ENCODE measurements at places on chromosomes 6 and 20.

- DNase-seq = no peak
These were observed 163.2 kb upstream of the JARID2 start for GRCh38 chr6:15082708-15083107.

DNA sequence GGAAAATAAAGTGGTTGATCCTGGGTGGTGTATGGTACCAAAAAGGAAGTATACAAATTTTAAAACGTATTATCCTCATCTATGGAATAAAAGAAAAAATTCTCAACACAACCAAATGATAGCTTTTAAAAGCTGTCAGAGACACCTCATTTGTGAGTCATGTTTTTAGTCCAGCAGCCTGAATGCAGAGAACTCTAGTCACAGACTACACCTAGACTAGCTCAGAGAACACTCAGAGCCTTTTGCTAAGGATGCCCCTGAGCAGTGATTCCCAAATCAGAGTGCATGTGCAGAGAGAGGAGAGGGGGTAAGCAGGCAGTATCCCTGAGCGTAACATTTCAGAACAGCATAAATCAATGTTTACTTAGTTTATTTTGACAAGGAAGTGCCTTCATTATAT is 809.3 kb downstream of the HACE1 start:
- DNase-seq = no peak

DNA sequence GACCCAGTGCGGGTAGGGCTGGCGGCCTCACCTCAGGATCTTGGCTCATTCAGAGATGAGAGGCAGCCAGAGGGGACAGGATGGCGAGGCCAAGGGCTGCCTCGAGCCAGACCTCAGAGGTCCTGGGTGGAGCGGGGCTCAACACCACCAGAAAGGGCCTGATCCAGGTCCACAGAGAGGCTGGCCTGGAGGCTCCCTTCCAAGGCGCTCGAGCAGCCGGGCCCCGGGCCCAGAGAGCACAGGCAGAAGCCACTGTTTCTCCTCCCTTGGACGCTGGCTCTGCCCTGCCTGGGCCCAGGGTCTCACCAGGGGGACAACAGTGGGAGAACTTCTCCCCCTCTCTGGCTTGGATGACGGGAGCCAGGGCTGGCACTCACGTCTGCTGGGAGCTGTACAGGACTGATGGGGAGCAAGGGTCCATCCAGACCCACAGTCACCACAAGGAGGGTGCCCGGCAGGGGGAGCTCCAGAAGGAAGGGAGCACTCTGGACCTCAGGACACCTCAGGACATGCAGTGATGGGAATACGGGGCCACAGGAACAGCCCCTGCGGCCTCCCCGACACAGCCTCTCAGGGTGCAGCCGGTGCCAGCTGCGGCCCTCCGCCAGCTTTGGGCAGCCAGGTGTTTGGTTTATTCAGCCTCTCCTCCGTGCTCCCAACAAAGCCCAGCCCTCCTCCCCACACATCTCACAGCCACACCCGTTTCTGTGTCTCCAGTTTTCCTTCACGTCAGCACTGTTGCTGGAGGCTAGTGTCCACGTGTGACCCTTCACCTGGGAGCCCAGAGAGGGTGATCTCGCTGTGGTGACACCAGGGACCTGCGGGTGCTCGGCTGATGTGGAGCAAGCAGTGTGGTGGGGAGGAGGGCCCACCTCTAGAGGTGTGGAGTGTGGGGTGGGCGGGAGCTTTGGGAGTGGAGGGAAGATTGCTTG is 8.7 kb downstream of the RPS21 start:
- DNase-seq = no peak

DNA sequence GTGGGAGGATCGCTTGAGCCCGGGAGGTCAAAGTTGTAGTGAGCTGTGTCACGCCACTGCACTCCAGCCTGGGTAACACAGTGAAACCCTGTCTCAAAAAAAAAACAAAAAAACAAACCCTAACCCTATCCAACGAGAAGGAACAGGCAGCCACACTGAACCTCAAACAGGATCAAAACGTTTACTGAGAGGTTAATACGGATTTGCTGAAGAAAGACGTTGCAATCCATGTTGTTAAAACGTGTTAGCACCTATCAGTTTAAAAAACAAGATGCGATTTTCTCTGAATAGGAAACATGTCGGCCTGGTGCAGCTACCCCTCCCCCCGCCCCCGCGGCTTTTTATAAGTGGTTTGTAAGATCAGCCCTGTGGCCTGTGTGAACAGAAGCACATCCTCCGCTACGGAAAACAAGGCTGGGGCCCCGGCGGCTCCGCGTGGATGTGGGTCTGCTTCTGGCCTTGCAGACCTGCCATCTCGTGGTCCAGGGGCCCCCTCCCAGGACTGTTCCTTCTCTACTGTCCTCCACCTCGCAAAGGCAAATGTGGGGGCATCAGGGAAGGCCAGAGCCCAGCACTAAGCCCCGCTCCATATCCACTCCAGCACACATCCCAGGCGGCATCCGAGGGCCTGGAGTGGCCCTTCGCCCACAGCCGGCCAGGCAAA is 11.4 kb downstream of the SLC2A4RG start:
- DNase-seq = no peak

DNA sequence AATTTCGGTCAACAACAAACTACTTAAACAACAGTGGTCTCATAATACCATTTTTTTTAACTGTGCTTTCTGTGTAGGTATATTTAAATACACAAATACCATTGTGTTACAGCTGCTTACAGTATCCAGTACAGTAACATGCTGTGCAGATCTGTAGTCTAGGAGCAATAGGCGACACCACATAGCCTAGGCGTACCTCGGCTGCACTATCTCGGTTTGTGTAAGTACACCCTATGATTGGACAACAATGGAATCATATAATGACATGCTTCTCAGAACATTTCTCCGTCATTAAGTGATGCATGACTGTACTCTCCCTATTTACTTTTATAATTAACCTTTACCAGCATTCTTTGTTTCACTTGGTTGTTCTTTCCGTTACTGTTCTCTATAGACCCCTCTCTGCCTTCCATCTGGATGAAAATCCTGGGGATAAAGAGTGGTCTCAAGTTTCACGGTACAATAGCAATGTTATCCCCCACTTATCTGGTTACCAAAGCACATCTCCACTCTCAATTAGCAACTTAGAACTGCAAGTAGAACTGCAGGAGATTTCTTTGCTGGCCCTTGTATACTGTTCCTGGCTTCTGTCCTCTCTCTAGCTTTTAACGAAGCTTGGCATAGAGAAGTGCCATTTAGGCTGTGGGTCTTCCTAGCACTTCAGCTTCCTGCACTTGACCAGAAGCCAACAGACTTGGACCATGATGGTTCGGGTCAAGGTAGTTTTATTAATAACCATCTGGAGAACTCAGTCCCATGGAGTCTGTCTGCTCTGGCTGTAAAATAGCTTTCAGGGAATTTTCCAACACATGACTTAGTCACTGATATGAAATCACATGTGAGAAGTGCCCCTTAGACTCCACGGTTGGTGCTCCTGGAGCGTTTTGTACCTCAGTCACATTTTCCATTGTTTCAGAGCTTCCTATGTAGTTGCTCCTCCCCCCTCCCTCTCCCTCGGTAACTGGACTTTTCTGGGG is 80.4 kb upstream of the POPDC3 start:
- no peak for DNase-seq

DNA sequence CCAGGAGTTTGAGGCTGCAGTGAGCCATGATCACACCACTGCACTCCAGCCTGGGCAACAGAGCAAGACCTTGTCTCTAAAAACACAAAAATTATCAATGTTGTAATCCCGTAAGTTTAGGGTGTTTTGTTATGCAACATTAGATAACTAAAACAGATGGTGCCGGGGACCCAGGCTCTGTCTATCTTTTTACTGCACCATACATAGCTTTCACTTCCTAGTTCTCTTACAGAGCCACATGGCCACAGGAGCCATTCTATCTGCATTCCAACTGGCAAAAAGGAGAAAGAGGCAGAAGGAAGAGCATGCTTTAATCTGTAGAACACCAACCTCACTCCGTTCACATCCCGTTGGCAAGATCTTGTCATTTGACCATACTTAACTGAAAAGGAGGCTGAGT is 5.4 kb upstream of the TCF15 start:
- no peak for DNase-seq

DNA sequence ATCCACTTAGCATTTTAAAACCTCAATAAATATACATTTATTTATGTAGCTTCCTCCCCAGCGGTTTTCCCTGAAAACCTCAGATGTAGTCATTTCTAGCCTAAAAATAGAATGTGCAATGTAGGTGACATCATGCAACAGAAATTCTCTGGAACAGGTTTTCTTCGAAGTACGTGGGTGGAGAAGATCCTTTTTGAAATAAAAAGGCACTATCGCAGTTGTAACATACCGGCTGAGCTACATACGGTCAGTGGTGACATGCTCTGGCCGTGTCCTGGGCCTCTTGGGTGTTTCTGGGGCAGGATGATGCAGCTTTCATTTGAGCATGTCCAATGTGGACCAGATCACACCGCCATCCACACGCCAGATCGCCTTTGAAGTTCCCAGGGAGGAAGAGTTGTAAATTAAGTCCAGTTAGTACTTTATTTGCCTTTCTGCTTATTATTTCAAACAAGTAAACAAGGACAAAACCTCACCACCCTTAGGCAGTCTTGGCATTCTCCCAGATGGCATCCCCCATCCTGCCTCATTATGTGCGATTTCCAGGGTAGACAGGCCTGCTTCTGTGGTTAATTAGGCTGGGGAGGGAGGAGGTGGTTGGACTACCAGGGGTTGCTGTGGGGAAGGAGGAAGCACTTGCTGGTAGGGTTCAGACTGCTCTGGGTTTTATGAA is 109.5 kb upstream of the CLDN20 start:
- DNase-seq = no peak

- DNase-seq = no peak
These were observed 44.6 kb upstream of the SH3BGRL2 start for GRCh38 chr6:79586548-79586947.

DNA sequence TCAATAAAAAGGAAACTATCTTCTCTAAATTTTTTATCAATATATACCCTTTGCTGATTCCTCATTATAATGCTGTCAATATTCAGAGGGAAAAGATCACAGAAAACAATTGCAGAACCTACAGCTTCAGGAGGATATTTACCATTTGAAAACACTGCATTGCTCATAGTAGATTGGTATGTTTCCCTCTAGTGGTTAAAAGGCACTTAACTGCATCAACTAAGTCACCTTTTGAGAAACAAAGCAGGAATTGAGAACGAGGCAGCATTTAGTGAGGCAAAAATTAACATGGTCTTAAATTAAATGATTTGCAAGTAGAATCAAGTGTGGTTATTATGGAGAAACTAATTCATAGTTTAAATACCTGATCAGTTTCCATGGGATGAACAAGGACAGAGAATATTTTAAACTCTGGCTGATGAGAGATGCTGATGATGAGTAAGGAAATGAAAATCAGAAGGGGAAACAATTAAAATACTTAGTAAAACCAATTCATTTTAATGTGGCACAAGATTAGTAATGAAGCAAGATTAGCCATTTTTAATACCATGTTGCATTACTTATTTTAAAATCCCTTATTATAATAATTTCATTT is 642.1 kb downstream of the EPHA7 start:
- DNase-seq = no peak

GRCh38 chr20:63401384-63402110 is 40.4 kb upstream of the CHRNA4 start:
- DNase-seq = no peak

DNA sequence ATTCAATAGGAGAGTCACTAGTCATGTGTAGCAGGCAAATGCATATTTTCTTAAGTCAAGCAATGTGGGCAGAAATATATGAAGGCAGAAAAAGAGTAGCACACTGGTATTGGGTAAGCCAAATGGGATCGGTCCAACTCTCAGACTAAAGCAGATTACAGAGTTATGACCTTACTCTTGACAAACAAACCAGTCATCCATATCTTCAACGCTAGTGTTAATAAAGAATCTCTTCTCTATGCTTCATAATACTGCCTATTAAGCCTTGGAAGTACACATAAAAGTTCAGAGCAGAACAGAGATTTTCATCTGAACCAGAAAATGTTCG is 320.2 kb upstream of the JARID2 start:
- DNase-seq = no peak

GRCh38 chr6:8674126-8674525 is 238.8 kb upstream of the SLC35B3 start:
- no peak for DNase-seq

DNA sequence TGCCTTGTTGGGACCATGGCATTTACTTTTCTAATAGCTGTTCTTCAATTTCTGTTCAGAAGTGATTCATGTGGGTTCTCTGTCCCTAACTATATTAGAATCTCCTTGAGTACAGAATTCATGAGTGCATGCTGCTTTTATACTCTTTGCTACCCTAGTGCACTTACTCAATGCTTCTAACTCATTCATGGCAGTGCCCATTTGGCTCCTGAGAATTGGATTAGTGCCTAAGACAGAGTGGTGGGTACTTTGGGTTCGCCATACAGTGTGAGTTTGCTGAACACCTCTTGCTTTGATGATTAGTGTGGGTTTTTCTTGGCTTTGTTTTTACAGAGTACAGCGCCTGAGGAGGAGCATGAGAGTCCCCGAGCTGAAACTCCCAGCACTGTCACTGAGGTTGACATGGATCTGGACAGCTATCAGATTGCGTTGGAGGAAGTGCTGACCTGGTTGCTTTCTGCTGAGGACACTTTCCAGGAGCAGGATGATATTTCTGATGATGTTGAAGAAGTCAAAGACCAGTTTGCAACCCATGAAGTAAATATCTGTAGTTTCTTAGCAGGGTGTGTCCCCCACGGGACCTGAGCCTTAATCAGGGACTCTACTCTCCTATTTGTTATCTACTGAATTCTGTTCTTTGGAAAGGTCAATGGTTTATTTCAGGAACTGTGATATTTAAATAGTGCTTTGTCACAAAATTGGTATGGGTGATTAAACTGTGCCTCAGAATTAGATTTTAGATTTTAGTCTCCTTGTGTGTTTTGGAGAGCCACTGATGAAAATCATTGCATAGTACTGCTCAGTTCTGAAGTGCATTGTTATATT is 150.7 kb downstream of the UTRN start:
- no peak for DNase-seq

- DNase-seq = no peak
These were observed 18.1 kb downstream of the PRKN start for GRCh38 chr6:162709431-162709830.

- no peak for DNase-seq
These were observed 37.0 kb downstream of the TMEM181 start for GRCh38 chr6:158596861-158597260.

DNA sequence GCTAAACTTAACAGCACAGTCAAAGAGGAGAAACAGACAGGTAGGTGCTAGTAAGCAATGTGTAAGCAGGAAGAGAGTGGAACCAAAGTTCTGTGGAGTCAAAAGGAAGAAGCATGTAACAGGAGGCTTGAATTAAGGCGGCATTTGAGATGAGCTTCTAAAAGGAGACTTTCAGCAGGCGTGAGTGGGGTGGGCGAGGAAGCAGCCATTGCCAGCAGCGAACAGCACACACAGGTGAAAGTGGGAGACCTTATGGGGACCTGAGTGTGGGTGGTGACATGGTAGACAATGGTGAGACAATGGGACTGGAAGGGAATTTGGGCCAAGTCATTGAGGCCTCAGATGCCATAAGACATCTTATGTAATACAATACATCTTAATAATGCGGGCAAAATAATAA is 195.0 kb downstream of the PAX1 start:
- no peak for DNase-seq

DNA sequence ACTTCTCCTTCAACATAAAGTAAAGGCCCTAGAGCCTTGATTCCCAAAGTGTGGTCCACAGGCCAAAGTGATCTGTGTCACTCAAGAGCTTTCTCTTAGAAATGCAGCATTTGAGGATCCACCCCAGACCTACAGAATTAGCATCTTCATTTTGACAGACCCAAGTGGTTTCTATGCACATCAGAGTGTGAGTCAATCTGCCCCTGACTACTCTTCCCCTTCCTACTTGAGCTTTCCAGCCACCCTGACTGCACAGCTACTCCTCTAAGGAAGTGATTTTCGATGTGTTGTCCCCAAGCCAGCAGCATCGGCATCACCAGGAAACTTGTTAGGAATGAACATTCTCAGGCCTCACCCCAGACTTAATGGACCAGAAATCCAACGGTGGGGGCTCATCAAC is 2.6 kb downstream of the MEP1A start:
- DNase-seq = no peak
